Calu3 (cell line): ENCODE measurements at places on chromosomes 12 and 14. TPM values are rescaled to one million over a fixed set of nuclear protein-coding genes. Genes with fewer than 3 reads are reported as not detected.

Gene DPY19L2
- 9.2 and 10.1 TPM in 2 replicates for total RNA-seq

Gene LRCOL1
- total RNA-seq: not detected in 2 replicates

Gene STAC3
- 5.0 and 7.0 TPM in 2 replicates for total RNA-seq

Gene MYF6
- not detected in 2 replicates for total RNA-seq

Gene FLVCR2
- 0.61 and 1.4 TPM in 2 replicates for total RNA-seq

Gene PTPN21
- 10.0 and 10.6 TPM in 2 replicates for total RNA-seq

- no peak for DNase-seq
Observed at GRCh38 chr12:78697817-78698415, 166.7 kb upstream of the SYT1 start.

DNA sequence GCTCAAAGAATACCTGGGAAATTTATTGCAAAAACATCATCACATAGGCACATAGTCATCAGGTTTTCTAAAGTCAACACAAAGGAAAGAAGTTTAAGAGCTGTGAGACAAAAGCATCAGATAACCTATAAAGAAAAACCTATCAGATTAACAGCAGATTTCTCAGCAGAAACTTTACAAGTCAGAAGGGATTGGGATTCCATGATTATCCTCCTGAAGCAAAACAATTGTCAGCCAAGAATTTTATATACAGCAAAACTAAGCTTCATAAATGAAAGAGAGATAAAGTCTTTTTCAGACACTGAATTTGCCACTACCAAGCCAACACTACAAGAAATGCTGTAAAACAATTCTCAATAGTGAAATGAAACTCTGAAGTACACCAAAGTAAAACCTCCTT lies 28.8 kb upstream of the LGR5 start:
- no peak for DNase-seq

- DNase-seq: peak; percentile 72
Observed at GRCh38 chr12:127381043-127381668, 885.8 kb upstream of the TMEM132C start.

DNA sequence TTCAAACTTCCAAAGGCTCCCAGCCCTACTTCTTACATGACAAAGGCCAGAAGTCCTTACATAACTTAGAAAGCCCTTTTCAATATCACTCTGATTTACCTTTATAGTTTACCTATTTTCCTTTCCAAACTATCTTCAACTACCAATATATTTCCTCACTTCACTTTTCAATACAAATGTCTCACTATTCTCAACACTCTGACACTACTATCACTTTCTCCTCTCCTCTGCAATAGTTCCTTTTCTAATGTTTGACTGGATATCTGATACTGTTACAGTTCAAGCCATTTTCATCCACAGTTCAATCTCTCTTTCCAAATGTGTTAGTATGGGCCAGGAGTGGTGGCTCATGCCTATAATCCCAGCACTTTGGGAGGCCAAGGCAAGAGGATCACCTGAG lies 3.3 kb downstream of the SARNP start:
- DNase-seq: no peak

DNA sequence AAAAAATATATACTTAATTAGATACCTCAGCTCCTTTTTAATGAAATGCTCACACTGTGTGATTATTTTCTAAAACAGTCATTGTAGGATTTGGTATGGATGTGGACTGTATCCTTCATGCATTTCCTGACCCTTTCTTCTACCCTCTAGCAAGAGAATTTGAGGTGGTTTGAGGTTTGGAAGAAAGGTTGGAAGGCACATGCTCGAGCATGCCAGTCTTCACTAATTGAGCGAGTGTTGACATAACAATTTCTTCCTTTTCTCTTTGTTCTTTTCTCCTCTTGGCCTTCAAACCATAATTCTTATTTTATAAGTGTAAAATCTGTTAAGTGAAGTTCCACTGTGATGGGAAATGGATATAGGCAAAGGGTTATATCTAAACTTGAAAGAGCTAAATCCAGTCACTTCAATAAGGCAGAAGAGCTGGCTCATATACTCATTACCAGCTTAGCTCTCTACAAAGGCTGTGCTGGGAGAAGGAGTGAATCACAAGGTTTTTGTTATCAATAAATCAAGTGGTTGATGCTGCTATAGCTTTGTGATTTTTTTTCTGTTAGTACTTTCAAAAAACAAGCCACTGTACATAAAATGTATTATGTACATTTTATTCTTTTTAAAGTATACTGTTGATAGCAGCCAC lies 16.2 kb upstream of the PTHLH start:
- DNase-seq: no peak

- DNase-seq: no peak
Observed at GRCh38 chr12:12919666-12920435, 28.5 kb downstream of the GPRC5A start.

DNA sequence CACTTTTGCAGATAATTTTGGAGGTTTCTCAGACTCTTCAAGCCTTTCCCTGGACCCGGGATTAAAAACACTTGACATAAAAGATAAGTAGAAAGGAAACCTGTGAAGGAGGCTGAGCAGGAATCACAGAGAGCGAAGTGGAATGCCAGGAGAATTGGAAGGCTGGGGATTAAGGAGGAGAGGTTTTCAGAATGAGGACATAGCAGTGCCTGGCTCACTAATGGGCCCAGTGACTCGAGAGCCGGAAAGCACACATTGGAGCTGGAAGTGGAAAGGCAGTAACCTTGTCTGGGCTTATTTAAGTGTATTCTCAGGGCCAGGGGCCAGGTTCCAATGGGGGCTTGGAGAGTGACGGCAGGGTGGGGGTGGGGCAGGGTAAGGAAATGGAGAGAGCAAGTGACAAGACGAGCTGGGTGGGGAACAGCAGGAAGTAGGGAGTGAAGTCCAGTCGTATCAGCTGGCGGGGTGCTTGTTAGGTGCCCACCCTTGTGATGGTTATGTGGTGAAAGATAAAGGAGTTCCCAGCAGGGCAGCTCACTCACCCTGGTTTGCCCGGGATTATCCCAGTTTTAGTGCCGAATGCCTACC lies 13.1 kb downstream of the EVL start:
- DNase-seq: no peak

- DNase-seq: no peak
Observed at GRCh38 chr12:56529656-56530055, 8.0 kb downstream of the RBMS2 start.

GRCh38 chr14:103189481-103190470 lies 66.5 kb downstream of the TNFAIP2 start:
- DNase-seq: no peak

GRCh38 chr12:131990066-131990979 lies 40.6 kb downstream of the EP400 start:
- DNase-seq: no peak

- DNase-seq: no peak
Observed at GRCh38 chr12:22935501-22935900, 310.5 kb downstream of the ETNK1 start.

GRCh38 chr12:106417926-106418910 lies 60.7 kb downstream of the POLR3B start:
- DNase-seq: no peak

GRCh38 chr12:104242546-104243206 lies 27.1 kb downstream of the TXNRD1 start:
- DNase-seq: no peak

DNA sequence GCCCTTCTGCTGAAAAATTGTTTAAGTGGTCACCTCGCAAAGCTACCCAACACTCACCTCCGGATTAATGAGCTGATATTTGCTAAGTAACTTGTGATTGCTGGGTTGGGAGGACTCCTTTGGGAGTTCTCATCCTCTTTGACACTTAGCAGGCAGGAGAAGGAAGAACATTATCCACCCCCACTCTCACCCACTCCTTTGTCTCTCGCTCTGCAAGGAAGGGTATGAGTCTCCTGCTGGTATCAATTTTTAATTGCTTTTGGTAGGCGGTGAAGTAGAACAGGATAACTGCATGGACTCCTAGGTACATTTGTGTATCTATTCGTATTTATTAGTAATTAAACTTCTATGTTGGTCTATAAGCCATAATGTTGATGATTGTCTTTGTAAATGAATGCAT lies 6.9 kb upstream of the ABHD12B start:
- no peak for DNase-seq
